ENCODE measurements at places on chromosomes 5 and 9. TPM values are rescaled to one million over a fixed set of nuclear protein-coding genes. Genes with fewer than 3 reads are reported as not detected.

Gene MRRF
- 19.9 TPM for polyA plus RNA-seq

Gene ZFP2
- polyA plus RNA-seq: 0.61 TPM

Gene SUSD3
- 4.8 TPM for polyA plus RNA-seq

Gene IFNA2
- polyA plus RNA-seq: 0.56 TPM

Gene MCTP1
- polyA plus RNA-seq: 14.9 TPM

Gene TCF7
- polyA plus RNA-seq: 4.7 TPM

Gene BTNL3
- 0.22 TPM for polyA plus RNA-seq

Gene NUDT12
- 4.8 TPM for polyA plus RNA-seq

Gene CYLC2
- not detected for polyA plus RNA-seq

Gene BNIP1
- 12.1 TPM for polyA plus RNA-seq

Gene IGFBPL1
- polyA plus RNA-seq: not detected

Gene SLC44A1
- 16.6 TPM for polyA plus RNA-seq

Gene IL5
- polyA plus RNA-seq: not detected

Gene SLC9A3
- polyA plus RNA-seq: 3.1 TPM

Gene GLRX
- polyA plus RNA-seq: 212 TPM

Gene PIK3R1
- polyA plus RNA-seq: 58.9 TPM

Gene ARSB
- 3.9 TPM for polyA plus RNA-seq

Gene TAF1L
- 0.01 TPM for polyA plus RNA-seq

Gene COMMD10
- 10.8 TPM for polyA plus RNA-seq

Gene CDC14B
- polyA plus RNA-seq: 15.7 TPM

Gene TRPM6
- polyA plus RNA-seq: 0.68 TPM

Gene ITGA2
- 0.34 TPM for polyA plus RNA-seq

Gene LHX6
- 1.2 TPM for polyA plus RNA-seq

Gene PCSK5
- 8.8 TPM for polyA plus RNA-seq

Gene CBY3
- polyA plus RNA-seq: not detected

Gene MSX2
- polyA plus RNA-seq: 2.8 TPM

Gene CSF1R
- 13.7 TPM for polyA plus RNA-seq

Gene DOLPP1
- polyA plus RNA-seq: 7.3 TPM

Gene ADAMTS19
- not detected for polyA plus RNA-seq

Gene TSLP
- polyA plus RNA-seq: 4.5 TPM

Gene HTR4
- polyA plus RNA-seq: not detected

Gene SPATA31E1
- not detected for polyA plus RNA-seq

Gene SLC6A7
- polyA plus RNA-seq: not detected

Gene SPATA31A6
- polyA plus RNA-seq: not detected

Gene SPATA9
- 7.0 TPM for polyA plus RNA-seq

Gene RGS7BP
- 0.20 TPM for polyA plus RNA-seq

Gene DOCK2
- 7.0 TPM for polyA plus RNA-seq

Gene PCDHB13
- 0.34 TPM for polyA plus RNA-seq

Gene LECT2
- not detected for polyA plus RNA-seq

Gene SPINK6
- not detected for polyA plus RNA-seq

Gene CATSPER3
- 0.58 TPM for polyA plus RNA-seq

Gene GHR
- 108 TPM for polyA plus RNA-seq

Gene MYOZ3
- 0.24 TPM for polyA plus RNA-seq

Gene ZBED3
- polyA plus RNA-seq: 8.2 TPM

Gene OGN
- 0.98 TPM for polyA plus RNA-seq

Measured in adipose tissue (tissue), 3 donors.